ENCODE measurements at places on chromosomes 3 and 15.

DNA sequence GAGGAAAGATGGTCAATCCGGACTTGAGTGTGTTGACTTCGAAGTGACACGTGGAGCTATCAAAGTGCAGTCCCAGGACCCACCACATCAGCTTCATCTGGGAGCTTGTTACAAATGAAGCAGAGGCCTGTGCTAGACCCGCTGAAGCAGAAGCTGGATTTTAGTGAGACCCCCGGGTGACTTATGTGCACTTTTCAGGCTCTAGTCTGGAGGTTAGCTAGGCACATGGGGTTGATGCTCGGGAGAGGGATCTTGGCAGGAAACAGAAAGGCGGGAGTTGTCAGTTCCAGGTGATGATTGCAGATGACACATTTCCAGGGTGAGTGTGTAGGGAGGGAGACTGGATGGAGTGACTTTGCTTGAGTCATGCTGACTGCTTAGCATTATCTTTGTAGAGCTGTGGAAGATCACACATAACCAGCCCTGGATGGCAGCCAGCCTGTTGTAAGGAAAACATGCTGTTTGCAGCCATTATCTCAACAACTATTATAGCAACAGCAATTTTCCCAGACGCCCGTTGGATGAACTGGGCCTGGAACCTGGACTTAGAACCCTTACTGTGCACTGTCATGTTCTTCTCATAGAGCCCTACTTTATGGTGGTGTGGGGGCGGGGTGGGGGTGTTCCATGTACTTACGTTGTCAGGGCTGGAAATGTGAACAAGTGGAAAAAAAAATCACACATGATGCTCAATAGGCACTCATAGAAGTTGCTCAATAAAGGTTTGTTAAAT, 122.4 kb downstream of the THSD4 start:
- DNase-seq, result no peak

DNA sequence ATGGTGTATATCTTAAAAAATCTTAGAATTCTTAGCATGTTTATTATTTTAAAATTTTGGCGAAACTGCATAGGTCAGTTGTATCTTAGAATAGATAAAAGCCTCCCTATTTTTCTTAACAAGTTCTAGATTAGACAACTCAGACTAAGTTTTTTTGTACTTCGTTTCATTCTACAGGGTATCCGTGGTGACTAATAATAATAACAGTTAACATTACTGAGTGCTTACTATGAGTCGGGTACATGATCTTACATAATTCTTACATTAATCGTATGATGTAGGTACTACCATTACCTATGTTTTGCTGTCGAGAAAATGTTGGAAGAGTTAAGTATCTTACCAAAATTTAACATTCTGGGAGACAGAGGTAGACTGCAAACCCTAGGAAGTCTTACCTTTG, 60.7 kb downstream of the UBE2E2 start:
- DNase-seq, result no peak

DNA sequence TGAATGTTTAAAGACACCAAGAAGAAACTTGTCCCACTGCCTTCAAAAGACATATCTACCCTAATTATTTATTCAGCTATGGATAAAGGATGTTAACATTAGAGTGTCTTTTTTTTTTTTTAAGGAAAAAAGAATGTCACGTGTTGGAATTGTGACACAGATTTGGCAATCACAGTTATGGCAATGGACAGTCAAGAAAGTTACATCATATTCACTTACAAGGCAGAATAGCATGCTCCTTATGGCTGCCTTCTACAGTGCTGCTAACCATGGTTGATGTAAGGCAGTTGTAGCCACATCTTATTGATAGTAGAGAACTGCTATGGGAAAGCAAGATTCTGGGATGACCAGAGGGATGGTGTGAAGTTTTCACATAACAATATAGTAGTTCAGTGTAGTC, 128.8 kb upstream of the ZBTB20 start:
- DNase-seq, result no peak

GRCh38 chr15:88049506-88049905, 207.0 kb downstream of the NTRK3 start:
- DNase-seq, result no peak

DNA sequence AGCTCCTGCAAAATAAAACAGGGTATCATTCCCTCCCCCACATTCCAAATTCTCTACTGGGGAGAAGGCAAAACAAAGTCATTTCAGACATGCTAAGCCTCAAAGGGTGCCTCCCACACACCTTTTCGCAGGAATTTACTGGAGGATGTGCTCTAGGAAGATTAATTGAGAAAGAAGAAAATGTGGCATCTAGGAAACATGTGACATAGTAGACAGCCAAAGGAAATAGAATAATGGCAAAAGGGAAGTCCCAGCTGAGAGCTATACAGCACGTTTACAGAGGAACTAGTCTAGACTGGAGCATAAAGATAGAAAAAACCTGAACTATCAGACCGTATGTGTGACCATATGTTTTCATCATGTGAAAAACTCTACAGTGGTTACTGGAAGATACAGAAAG, 58.8 kb upstream of the MELTF start:
- no peak for DNase-seq

DNA sequence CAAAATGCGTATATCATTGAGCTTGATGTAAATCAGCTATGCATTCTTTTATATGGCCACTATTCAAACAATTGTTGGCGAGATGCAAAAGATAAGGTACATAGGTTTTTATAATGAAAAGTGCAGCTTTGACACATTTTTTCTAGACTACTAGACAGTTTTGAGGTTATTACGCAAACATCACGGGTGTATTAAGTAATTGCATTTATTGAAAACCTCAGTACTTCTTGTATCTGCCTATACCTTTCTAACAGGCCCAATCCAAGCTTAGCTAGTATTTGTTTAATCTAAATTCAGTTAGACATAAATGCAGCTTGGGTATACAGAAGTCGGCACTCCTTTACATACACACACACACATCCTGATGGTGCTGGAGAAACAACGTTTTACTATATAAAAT, 2.7 kb downstream of the SPESP1 start:
- no peak for DNase-seq

GRCh38 chr3:64103131-64103530, 79.8 kb upstream of the PSMD6 start:
- no peak for DNase-seq

- no peak for DNase-seq
Measured at GRCh38 chr15:74609938-74610301, 5.7 kb upstream of the CLK3 start.

- DNase-seq, result no peak
Measured at GRCh38 chr15:89939910-89940309, 27.2 kb upstream of the ARPIN start.

- DNase-seq, result no peak
Measured at GRCh38 chr15:79373728-79374127, 58.4 kb upstream of the MINAR1 start.

- no peak for DNase-seq
Measured at GRCh38 chr3:78659386-78659987, 1108.3 kb downstream of the ROBO1 start.

- no peak for DNase-seq
Measured at GRCh38 chr15:50854601-50855490, 53.6 kb upstream of the AP4E1 start.

- DNase-seq, result no peak
Measured at GRCh38 chr3:42670670-42671069, 14.7 kb upstream of the KLHL40 start.

- no peak for DNase-seq
Measured at GRCh38 chr3:100125161-100125938, 11.0 kb upstream of the FILIP1L start.

DNA sequence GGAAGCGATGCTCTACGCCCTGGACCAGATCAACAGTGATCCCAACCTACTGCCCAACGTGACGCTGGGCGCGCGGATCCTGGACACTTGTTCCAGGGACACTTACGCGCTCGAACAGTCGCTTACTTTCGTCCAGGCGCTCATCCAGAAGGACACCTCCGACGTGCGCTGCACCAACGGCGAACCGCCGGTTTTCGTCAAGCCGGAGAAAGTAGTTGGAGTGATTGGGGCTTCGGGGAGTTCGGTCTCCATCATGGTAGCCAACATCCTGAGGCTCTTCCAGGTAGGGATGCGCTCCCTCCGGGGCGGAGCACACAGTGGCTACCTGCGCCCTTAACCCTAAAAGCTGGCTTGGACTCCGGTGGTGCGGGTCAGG, 698 bp downstream of the GRM7 start:
- DNase-seq, result no peak

GRCh38 chr15:95946241-95946640, 384.3 kb upstream of the NR2F2 start:
- no peak for DNase-seq

GRCh38 chr15:35690698-35691116, 144.7 kb upstream of the DPH6 start:
- DNase-seq, result no peak

DNA sequence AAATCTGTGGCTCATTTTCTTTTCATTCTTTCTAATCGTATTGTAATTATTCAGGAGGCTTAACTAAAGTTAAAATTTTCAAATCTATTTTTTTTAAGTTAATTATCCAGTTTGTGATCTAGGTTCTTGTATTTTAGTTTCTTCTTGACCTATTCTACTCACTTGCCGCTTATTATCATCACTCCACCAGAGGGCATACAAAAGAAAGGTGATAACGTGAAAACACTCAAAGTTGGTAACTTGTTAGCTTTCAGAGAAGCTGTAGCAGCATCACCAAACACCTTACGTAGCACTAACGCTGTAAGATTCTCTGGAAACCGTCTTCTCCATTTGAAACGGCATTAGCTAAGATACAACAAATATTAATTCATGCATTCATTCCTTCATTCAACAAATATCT, 4.8 kb downstream of the GNB4 start:
- no peak for DNase-seq

DNA sequence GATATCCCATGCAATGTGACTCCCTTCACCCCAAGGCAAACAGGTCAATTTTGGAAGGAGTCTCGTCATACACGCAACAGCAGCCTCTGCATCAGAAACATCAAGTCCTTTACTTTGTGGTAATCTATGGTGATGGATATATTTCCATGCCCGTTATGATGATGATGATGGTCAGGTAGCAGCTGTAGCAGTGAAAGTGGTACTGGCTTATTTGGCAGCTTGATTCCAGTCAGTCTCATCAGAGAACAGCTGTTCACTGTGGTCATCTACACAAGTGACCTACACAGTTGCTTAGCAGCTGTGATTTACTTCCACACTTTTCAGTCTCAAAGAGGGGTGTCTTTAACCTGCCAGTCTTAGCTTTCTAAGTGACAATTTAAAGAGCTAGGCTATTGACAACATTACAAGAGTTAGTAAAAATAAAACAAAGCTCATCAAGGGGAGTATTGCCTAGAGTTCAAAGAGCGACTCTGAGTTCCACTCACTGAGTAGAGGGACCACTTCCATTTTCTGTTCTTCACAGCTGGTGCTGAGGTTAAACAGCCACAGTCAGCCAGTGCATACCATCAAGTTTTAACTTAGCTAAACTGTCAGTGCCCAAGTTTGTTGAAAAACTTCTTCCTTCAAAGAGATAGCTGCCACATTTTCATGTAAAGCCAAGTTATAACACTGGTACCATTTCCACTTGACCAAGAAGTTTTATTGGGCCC, 587.4 kb upstream of the KCNMB2 start:
- DNase-seq, result no peak

- DNase-seq, result no peak
Measured at GRCh38 chr3:73765878-73766545, 141.3 kb upstream of the PDZRN3 start.

GRCh38 chr15:30030345-30030744, 52.4 kb upstream of the GOLGA8J start:
- no peak for DNase-seq

- no peak for DNase-seq
Measured at GRCh38 chr3:123037015-123037375, 9.4 kb upstream of the SEMA5B start.

DNA sequence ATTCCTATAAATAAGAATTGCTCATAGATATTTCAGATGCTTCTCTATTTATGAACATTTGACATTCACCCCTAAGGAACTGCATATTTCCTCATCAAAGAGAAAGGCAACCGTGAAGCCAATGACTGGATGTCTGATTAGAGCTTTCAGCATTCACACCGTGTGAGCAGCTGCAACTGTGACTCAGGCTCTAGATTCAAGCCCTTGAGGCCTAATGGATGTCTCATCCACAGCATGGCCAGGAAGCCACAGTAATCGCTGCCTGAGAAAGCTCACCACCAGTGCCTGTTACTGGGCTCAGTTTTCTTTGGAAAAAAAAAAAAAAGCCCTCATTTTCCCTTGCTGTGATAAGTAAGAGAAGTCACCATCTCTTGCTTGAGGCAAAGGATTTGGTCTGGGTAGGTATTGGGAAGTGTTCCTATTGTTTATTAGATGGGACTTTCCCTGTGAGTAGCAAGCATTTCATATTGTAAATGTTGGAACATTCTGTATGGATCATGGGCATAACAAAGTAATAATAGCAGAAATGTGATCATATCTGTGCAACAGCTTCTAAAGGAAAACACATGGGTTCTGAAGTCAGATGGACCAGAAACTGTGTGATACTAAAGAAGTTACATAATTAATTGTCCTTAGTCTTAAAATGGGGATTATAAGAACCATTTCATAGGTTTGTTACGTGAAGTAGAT, 783.7 kb downstream of the AGBL1 start:
- DNase-seq, result no peak

GRCh38 chr3:45567730-45568172, 26.8 kb upstream of the LIMD1 start:
- DNase-seq, result no peak

DNA sequence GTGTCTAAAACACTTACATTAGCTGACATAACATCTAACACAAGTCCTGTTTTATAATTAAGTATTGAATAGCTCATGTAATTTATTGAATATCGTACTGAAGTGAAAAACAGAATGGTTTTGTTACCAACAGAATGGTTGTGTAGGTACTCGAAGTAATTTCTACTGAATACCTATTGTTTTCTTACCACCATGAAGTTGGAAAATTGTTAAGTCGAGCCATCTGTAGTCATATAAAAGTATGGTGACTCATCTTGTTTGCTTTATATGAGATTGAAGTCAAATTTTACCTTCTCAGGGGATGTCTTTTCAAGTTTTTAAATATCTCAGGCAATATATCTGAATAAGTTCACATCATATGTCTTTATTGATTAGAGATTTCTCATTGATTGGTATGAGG, 37.6 kb downstream of the PIAS1 start:
- no peak for DNase-seq

GRCh38 chr15:83698294-83698693, 44.4 kb downstream of the ADAMTSL3 start:
- DNase-seq, result no peak

DNA sequence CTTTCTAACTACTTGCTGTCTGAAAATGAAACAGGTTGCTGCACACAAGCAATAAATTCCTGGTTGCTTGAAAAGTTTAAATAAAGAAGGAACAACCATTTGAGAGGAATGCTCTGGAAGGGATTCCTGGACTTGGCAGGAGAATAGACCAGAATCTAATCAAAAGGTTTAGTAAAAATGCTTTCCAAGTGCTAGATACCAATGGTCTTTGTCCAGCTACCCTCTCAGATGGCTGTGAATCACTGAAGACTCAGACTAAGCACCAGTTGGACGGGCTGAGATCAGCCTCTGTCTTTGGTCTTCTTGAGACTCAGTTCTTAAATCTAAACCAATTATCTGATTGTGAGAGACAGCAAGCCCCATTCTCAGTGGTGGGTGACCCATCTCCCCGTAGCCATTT, 27.7 kb upstream of the LPP start:
- DNase-seq, result no peak

All from stimulated activated CD4-positive, alpha-beta T cell treated with anti-CD3 and anti-CD28 coated beads, Interleukin-2, amount 100 ng/mL, for 4 hours (primary cell).